ENCODE measurements at places on chromosomes 2 and 18.

- DNase-seq: no peak
Observed at GRCh38 chr2:188569431-188570165, 277.9 kb downstream of the GULP1 start.

DNA sequence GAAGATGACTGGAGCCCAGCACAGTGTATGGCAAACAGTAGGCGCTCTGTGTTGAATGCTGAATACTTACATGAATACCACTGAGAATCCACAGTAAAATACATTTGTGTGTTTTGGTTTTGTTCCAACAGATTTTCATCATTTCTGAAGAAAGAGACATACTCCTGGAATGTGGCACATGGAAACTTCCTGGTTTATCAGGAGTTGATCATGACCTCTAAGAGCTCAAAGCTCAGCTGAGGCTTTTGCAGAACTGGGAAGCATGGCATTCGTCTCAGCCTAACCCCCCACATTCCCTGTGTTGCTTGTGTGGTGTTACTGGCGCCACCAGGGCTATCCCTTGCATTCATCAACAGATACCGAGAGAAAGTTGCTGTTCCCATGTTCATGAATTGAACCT lies 316.9 kb upstream of the REV1 start:
- DNase-seq: no peak

- DNase-seq: no peak
Observed at GRCh38 chr2:207233731-207234130, 68.0 kb upstream of the KLF7 start.

- DNase-seq: no peak
Observed at GRCh38 chr2:200337621-200338020, 31.1 kb downstream of the SPATS2L start.

DNA sequence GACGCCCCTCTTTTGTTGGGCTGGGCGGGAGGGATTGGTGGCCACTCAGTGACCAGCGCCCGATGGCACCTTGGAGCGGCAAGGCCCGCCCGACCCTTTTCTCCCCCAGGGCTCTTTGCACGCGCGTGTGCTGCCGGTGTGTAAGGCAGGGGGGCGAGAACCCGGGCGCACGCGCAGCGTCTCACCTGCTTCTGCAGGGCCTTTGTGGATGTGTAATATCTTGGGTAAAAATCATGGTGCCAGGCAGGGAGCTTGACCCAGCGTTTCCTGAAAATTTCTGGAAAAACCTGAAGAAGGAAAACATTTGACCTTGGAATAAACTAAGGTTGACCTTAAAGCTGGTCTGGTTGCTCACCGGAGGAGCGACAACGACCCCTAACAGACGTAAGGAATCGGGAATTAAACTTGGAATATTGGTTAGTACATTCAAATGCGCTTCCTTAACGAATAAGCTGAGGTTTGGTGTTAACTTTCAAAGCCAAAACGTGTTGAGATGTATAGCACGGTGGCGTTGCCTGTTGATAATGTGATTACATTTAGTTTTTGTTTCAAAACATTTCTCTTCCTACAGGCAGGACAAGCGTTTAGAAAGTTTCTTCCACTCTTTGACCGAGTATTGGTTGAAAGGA lies 438 bp downstream of the HSPE1 start:
- DNase-seq: no peak

- no peak for DNase-seq
Observed at GRCh38 chr18:35778850-35779627, 193.4 kb upstream of the RMP24 start.

DNA sequence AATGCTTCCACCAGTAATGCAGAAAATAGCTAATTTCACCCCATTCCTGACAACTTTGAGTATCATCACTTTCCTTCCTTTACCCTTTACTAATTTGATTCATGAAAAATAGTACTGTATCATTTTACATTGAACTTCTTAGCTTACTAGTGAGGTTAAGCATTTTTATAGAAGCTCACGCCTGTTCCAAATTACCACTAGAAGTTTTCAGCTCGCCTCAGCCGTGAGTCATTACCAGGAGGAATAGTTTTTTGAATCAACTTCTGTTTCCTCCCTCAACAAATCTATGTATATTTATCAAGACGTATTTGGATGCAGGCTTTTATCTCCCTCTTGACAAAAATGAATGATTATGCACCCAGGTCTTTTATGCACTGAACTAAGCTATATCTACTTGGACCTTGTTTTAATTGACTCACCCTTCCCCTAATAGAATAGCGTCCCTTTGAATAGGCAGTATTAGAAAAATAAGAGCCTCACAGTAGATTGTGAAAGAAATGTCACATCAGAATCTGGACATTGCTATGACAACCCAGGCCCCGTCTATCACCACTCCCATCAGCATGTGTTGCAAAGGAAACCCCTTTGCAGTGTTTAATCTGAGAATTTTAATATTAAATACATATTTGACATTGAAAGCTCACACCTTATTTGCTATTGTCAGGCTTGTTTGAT lies 207.4 kb upstream of the NRP2 start:
- DNase-seq: no peak

DNA sequence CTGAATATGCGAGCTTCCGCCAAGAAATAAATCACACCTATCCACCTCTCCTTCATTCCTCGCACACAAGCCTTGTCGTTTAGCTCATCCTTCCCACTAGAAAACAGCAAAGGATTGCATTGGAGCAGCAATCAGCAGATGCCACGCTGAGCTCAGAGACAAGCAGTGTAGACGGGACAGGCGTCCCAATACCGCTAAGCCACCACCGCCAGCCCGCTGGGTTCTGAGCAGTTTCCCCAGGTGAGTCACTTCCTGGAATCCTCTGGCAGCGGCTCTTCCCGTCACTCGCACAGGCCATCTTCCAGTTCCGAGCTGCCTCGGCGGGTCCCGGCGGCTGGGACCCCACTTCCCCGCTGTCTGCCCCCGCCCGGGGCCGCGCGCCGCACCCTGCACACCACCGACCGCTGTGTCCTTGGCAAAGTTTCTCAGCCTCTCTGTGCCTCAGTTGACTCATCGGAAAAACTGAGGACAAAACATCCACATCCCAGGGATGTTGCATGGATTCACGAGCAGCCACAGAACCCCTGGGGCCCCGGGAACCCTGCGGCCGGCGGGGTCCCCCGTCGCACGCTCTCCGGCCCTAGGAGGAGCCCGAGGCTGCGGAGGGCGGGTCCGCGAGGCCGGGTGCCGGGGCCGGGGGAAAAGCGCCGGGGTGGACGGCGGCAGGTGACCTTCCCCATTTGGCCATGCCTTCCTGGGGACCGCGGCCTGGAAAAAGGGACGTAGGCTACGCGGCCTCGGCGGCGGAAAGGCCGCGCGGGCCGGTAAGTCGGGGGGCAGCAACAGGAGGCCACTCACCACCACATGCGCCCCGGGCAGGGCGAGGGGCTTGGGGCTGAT lies 573 bp downstream of the KDSR start:
- peak; percentile 67 for DNase-seq
